ENCODE measurements at places on chromosomes 11 and 22. TPM values are rescaled to one million over a fixed set of nuclear protein-coding genes. Genes with fewer than 3 reads are reported as not detected.
A peak's percentile ranks its signal among the peaks of the same experiment; 100 is the strongest.

DNA sequence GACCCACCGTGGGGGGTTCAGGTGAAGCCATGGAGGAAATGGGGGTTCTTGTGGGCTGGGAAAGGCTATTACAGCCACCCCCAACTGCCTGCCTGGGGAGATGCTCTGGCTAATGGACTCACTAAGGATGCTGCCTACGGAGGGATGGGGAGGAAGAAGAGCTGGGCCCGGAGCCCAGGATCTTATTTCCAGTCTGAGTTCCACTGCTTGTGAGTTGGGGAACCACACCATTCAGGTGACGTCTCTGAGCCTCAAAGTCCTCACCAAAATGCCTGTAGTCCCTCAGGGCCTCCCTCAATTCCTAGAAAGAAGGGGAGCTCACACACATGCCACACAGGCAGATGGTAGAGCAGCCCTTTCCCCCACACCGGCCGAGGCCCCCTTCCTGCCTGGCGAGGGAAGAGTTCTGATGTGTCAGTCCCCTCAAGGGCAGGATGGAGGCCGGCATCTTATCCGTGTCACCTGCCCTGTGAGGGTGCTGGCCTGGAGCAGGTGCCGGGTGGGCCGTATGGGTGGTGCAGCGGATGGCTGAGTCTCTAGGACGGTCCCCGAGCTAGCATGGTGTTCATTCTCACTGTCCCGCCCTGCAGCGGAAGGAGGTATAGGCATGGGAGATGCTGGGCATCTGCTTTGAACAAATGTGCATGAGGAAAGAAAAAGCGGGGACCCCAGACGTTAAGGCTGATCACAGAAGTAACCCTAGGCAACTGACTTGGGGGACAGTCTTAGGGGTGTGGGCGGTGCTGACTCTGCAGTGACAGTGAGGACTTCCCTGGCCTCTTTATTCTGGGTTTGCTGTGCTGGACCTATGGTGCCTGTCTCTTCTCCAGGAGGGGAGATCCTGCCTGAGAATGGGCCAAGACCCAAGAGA lies 15.7 kb downstream of the MRGPRF start:
- no peak for DNase-seq

- DNase-seq: no peak
These were observed 367.9 kb downstream of the METTL15 start for GRCh38 chr11:28476049-28476448.

- DNase-seq: no peak
These were observed 212.1 kb downstream of the NELL1 start for GRCh38 chr11:20881328-20882079.

GRCh38 chr22:24973872-24974271 lies 21.4 kb downstream of the KIAA1671 start:
- DNase-seq: no peak

GRCh38 chr11:6968816-6969215 lies 42.6 kb downstream of the ZNF215 start:
- no peak for DNase-seq

DNA sequence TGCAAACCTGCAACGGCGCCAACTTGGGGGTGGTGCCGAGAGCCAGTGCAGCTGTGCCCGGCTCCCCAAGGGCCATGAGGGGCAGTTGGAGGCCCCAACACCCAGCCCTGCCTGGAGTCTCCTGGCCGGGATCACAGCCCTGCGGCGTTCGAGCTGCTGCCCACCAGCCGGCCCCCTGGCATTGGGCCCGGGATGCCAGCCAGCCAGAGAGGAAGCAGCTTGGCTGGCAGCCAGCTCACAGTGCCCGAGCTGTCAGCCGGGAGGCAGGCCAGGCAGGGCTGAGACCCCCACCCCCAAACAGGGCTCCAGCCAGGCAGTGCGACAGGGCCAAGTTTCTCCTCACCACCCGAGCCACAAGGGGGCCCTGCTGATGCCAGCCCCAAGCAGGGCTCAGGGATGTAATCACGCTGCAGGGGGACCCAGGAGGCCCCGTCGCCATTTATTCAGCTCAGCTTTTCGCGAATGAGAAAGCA lies 26.0 kb upstream of the TCF20 start:
- DNase-seq: peak; percentile 47

DNA sequence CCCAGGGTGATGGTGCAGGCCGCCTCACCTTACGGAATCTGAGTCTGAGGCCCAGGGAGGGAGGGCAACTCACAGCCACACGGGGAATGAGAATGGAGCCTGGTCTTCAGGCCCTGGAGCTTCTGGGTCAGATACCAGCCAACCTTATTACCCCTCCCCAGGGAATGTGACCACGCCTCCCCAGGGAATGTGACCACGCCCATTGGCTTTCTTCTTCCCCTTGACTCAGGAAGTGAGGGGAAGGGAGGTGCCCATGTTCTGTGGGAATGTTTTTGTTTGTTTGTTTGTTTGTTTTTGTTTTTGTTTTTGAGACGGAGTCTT lies 57.5 kb upstream of the RBFOX2 start:
- no peak for DNase-seq

DNA sequence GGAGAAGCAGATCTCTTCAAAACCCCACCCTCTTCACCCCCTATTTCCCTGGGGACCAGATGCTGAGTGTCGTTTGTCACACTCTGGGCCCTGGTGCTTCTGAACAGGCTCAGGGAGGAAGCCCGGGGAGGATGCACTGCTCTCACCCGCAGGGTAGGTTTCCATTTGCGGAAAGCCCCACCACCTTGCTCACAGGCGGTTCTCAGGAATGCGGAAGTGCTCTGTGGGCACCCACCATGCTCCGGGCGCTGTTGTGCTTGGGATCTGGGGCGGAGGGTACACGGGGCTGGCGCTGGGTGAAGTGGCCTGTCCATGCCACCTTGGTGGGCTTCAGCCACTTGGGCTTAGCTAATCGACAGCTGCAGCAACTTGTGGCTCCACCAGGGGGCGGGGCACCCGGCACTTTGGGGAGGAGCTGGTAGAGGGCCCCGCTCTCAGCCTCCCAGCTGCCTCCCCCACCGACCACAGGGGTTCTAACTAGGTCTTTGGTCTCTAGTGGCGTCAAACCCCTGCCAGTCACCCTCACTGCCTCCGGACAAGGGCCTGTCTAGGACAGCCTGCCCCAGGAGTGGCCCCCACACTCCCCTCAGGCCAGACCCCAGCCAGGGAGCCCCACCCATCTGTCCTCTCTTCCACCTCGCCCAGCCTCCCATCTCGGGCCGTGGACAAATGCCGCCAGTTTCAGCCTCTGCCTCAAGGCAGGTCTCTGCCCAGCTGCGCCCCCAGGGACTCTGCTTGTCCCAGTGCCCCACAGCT lies 7.4 kb downstream of the NDUFV1 start:
- DNase-seq: peak; percentile 97

- DNase-seq: no peak
These were observed 115.1 kb downstream of the DBX1 start for GRCh38 chr11:20045098-20045688.

- DNase-seq: no peak
These were observed 78.7 kb downstream of the NECTIN1 start for GRCh38 chr11:119650251-119650650.

- no peak for DNase-seq
These were observed 1.2 kb downstream of the MSANTD2 start for GRCh38 chr11:124798991-124799347.

GRCh38 chr22:30453731-30454510 lies 17.9 kb downstream of the SEC14L3 start:
- no peak for DNase-seq

DNA sequence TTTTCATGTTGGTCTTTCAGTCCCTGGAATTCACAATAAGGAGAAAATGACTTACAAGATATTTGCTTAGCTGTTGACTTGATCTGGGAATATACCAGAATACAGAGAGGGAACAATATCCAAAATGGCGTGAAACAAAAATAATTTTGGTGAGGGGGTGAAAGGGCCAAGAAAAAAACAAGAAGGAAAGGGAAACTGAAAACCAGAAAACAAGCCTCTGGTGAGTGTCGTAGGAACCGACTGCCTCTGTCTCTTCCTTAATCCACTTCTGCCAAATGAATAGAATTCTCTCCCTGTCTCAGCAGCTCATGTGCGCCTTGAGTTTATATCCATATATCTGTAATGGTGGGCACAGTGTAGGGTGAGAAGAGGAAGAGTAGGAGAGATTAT lies 367.6 kb downstream of the ETS1 start:
- DNase-seq: no peak

DNA sequence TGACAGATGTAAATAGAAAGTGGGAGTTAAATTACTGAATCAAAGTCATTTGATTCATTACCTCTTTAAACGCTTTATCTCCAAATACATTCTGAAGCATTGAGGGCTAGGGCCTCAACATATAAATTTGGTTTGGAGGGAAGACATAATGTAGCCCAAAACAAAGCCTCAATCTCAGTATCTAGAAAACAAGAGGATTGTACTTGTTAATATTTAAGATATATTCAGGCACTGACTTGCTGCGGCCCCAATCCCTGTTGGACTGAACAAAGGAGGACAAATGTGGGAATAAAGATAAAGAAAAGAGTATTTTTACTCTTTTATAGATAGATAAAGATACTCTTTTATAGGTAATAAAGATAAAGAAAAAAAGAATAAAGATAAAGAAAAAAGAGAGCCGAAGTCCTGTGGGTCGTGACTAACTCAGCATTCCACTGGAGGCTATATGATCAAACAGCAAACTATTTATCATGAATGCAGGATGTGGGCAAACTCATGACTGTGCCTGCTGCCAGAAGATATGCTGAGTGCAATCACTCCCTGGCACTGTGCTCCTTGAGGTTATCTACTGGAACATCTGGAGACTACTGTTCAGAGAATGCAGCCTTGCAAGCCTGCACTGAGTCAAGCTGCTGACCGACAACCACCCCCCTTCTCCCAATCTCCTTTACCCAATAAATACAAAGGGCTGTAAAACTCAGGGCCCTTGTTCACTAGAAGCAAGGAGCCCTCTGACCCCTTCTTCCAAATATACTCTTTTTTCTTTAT lies 6.9 kb downstream of the OR10V1 start:
- DNase-seq: no peak

DNA sequence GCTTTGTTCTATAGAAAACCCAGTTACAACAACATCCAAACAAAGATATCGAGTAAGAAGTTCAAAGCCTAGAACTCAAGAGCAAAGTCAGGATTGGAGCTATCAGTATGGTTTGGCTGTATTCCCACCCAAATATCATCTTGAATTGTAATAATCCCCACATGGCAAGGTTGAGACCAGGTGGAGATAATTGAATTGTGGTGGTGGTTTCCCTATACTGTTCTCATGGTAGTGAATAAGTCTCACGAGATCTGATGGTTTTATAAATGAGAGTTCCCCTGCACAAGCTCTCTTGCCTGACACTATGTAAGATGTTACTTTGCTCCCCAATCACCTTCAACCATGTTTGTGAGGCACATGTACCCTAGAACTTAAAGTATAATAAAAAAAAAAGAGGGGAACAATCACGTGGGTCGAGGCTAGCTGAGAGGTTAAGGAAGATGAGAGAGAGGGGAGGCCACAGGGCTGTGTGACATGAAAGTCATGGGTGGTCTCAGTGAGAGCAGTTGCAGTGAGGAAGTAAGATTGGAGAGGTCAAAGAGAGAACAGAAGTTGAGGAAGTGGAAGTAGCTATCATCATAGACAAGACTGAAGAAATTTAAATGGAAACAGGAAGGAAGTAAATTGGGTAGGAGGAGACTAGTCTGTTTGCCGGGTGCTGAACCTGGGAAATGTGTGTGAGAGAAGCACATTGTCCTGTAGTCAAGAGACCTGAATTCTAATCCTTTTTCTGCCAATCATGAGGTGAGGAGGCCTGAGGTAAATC lies 80.1 kb upstream of the CD44 start:
- DNase-seq: peak; percentile 73

- DNase-seq: no peak
These were observed 24.6 kb downstream of the MAML2 start for GRCh38 chr11:96318399-96318798.

GRCh38 chr11:86509588-86509974 lies 134.9 kb downstream of the CCDC81 start:
- no peak for DNase-seq

GRCh38 chr11:65355013-65355775 lies 643 bp downstream of the TIGD3 start:
- DNase-seq: peak; percentile 79

DNA sequence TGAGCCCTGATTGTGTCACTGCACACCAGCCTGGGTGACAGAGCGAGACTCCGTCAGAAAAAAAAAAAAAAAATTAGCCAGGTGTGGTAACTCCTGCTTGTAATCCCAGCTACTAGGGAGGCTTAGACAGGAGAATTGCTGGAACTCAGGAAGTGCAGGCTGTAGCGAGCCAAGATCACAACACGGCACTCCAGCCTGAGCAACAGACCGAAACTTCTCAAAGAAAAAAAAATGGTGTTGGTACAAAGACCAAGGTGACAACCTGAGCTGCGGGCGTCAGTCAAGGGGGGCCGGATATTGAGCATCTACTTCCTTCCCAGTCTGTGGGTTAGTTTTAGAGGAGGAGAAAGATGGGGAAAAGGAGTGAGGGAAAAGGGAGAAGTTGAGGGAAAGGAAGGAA lies 48.5 kb upstream of the HSPA8 start:
- DNase-seq: no peak

DNA sequence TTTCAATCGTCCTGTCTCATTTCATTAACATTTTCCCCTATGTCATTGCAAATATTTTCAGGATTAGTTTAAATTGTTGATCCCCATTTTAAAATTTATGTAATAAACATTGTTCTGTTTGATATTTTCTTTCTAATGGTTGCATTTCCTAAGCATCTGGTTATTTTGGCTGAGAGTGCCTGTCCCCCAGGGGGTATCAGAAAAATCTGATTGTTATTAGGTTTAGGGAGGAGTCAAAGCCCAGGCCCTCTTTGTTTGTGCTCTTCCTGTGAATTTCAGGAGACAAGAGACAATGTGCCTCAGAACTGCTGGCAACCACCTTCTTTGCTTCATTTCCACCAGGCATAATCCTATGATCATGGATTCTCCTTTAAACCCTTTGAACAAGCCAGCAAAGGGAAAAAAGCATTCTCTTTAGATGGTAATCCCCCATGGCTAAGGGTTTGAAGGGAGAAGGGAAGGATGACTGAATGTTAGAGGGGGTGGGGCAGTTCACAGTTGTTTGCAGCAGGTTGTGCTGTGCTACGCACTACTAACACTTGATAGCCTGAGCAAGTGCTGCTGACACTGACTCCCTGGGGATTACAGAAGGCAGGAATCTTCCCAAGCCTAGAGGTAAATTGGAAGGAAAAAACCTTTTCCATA lies 462.4 kb upstream of the LRRC4C start:
- DNase-seq: no peak

GRCh38 chr11:45818961-45819605 lies 14.1 kb downstream of the SLC35C1 start:
- peak; percentile 47 for DNase-seq

- no peak for DNase-seq
These were observed 638.5 kb downstream of the TBC1D22A start for GRCh38 chr22:47400701-47401591.

SULT4A1 gene
- total RNA-seq: not detected

DPP3 gene
- 21.5 TPM for total RNA-seq

GRIA4 gene
- total RNA-seq: not detected

DEPDC7 gene
- total RNA-seq: not detected

KRTAP5-1 gene
- total RNA-seq: not detected

SYTL2 gene
- 2.9 TPM for total RNA-seq

MMP3 gene
- total RNA-seq: not detected

TP53AIP1 gene
- not detected for total RNA-seq

DGCR6 gene
- 1.8 TPM for total RNA-seq

MRGPRX4 gene
- total RNA-seq: not detected

SHISAL1 gene
- not detected for total RNA-seq

OR51B4 gene
- total RNA-seq: not detected

ME3 gene
- not detected for total RNA-seq

GPR83 gene
- 0.37 TPM for total RNA-seq
